Retina (tissue), 1 donor: ENCODE measurements at places on chromosomes 1 and 21.

DNA sequence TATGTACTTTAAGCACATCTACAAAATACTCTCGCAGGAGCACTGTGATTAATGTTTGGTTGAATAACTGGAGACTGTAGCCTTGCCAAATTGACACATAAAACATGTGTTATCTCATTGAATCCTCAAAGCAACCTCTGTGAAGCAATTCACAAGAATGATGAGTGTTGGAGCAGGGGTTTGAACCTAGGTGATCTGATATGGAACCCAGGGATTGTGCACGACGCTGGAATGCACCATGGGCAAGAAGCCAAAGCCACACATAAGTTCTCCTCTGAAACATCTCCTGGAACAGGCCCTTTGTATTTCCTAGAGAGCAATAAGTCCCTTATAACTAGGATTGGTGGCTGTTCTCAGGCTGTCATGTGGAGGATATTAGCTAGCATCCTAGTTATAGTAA lies 124.6 kb upstream of the IVNS1ABP start:
- no peak for DNase-seq

DNA sequence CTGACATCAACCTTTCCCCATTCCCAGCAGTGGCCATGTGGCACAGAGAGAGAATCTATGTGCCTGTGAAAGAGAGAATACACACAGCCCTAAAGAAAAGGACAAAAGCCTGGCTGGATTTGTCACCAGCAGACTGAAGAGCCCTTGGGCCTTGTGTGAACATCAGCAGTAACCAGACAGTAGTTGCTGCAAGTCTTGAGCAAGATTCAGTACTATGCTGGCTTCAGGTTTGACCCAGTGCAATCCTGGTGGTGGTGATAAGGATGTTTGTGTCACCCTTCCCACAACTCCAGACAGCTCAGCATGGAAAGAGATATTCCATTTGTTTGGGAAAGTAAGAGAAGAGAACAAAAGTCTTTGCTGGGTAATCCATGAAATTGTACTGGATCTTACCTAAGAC lies 28.4 kb upstream of the GBP6 start:
- no peak for DNase-seq

DNA sequence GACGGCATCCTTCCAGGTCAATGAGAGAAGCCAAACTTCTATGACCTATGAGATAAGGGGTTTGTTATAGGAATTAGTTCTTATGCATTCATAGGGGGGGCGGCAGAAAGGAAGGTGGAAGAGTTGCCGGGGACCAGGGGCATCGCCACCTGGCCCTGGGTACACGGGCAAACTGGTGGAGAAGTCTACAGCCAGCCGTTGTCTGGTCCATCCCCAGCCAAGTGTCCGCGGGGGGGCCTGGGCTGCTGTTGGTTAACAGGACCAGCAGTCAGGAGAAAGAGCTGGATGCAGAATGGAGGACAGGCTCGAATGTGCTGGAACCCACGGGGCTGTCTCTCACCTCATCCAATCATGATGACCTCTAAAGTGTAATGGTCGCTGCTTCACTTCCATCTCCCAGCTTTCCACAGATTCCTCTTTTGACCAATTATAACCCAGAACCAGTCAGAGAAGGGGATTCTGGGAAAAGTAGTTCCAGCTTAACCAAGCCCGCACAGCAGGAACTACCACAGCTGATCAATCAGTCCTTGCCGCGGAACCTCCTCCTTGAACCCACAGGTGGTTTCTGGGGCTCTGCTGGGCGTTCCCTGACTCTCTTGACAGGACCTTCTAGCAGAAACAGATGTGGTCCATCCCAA lies 17.8 kb downstream of the TMEM51 start:
- DNase-seq: no peak

GRCh38 chr1:14136881-14137280 lies 436.9 kb downstream of the PRDM2 start:
- no peak for DNase-seq

DNA sequence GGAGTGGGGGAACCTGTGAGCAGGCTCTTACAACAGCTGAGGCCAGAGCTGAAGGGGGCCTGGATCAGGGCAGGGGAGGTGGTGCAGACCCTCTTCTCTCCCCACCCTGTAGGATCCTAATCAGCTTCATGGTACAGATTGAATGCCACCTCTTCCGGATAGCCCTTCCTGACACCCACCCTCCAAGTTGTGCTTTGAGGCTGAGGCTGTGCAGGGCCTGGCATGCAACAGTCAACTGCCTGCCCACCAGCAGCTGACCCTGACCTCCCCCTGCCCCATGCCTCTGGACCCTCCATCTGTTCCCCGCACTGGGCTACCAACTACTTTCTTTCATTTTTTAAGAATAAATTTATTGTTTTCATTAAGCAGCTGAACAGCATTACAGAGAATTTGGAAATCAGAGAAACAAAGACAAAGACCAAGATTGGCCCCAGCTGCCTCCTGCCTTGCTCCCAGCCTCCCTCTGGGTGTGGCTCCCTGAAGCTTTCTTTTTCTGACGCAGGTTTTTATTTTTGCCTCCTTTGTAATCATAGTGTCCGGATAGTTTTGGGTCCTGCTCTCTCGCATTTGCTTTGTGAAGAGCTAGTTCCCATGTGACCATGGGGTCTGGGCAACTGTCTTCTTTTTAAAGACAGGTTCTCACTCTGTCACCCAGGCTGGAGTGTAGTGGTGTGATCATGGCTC lies 12.8 kb downstream of the ZNF362 start:
- DNase-seq: no peak

DNA sequence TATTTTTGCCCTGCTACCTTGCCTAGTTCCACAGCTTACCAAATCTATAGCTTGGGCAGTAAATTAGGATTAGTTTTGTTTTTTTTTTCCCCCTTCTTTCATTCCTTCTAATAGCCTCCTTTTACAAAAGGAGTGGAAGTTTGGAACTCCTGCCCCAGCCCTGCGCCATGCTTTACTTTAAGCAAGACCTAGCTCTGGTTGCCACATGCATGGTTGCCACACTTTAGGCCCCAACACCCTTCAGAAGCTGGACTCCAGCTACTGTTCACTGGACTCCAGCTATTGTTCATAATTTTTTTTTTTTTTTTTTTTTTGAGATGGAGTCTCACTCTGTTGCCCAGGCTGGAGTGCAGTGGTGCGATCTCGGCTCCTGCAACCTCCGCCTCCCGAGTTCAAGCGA lies 115.8 kb downstream of the NR5A2 start:
- no peak for DNase-seq

DNA sequence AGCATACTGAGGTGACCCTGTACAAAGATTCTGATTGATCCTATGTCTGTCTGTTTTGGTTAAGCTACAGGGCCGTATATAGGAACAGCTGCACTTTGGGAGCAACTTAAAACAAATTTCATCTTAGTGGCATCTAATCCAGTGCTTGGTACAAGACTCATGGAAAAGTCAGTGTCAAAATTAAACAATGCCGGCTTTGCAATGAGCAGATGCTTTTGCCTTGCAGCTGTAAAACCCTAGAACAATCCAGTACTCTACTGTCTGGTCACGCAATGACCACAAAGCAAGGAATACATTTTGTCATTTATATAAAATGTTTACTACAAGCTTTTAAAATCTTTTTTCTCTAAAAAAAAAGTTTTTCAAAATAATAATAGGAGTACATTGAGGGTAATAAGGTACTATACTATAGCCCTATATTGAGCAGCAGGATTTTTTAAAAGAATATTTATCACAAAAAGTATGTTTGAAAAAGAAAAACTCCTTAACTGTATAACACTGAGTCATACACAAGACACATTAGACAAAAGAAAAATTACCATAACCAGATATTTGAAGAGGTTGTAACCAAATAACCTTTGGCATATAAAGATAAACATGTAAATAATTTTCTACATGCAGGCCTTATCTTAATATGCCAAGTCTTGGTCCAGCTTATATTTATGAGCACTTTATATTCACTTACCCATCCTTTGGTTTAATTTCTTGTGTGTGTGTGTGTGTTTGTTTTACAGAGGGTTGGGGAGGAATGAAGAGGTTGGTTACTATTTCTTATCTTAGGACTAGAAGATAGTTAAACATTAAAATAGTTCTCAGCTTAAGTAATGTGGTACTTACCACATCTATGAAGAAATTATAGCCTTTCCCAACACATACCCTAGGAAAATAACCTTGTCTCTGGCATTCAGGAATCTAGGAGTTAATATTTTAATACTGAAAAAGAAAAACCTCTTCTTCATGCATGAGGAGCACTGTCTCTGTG lies 262.3 kb downstream of the FAF1 start:
- no peak for DNase-seq

DNA sequence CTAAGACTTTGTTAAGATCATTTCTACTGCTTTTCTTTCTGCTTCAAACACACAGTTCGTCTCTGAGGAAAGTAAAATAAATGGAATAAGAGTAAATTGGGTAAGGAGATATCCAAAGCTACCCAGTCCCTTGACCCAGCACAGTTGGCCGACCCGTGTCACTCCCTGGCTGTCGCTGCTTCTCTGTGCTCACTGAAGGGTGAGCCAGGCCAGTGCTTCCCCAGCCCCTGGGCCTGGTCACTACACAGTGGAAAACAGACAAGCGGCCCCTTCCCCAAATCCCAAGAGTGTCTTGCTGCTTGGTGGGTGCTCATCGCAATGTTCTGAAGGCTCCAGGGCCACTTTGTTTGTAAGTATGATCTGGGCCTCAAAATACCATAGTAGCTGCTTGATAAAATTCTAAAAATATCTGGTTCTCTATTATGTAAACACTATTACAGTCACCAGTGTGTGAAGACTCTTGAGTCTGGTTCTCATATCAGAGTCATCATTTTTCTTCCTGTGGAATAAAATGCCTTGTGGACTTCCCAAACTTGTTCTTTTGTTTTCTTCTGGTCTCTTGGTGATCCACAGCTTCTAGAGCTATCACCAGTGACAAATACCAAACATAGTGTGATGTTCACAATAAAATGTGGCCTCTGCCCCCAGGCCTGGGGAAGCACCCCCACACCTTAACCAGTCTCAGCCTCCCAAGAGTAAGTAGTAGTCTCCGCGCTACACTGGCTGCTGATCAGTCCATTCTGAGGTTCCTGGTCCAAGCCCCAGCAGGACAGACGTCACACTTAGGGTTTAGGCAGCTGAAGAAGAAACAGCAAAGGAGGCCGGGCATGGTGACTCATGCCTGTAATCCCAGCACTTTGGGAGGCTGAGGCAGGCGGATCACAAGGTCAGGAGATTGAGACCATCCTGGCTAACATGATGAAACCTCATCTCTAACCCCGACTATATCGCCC lies 106.2 kb downstream of the DHRS3 start:
- no peak for DNase-seq
